ENCODE measurements at places on chromosomes 3 and 15. TPM values are rescaled to one million over a fixed set of nuclear protein-coding genes. Genes with fewer than 3 reads are reported as not detected.
A peak's percentile ranks its signal among the peaks of the same experiment; 100 is the strongest.

Gene MAGEL2
- not detected for total RNA-seq

Gene UPK1B
- total RNA-seq: 33.7 TPM

Gene CCDC39
- total RNA-seq: 0.10 TPM

Gene MYRIP
- 0.35 TPM for total RNA-seq

Gene TMC3
- not detected for total RNA-seq

Gene GPR149
- not detected for total RNA-seq

Gene DNAH12
- total RNA-seq: 0.25 TPM

- no peak for DNase-seq
These were observed 253.1 kb upstream of the GADL1 start for GRCh38 chr3:31147550-31147949.

GRCh38 chr3:53109891-53110771 lies 20.1 kb downstream of the RFT1 start:
- DNase-seq: peak; percentile 29

DNA sequence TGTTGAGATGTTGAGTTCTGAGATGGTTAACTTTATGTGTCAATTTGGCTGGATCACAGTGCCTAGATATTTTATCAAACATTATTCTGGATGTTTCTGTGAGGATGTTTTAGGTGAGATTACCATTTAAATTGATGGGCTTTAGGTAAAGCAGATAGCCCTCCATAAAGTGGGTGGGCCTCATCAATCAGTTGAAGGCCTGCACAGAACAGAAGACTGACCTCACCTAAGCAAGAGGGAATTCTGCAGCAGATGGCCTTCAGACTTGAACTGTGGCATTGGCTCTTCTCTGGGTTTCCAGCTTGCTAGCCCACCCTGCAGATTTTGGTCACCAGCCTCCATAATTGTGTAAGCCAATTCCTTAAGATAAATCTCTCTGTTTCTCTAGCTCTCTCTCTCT lies 260.4 kb upstream of the VEPH1 start:
- no peak for DNase-seq

DNA sequence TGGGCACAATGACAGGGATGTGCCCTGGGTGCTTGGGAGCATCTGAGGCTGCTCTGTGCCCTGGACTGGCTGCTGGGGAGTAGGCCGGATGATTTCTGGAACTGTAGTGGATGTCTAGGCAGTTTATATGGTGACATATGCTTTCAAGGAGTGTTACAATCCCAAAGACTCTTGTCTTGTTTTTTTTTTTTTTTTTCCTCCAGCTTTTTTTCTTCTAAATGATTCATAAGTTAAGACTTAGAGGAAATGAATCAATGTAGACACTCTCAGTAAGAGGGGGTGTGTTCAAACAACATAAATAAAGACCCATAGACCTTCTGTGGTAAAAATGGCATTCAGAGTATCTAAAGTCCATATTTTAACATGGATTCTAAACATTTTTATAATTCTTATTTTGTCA lies 706.1 kb upstream of the GOLIM4 start:
- peak; percentile 68 for DNase-seq

DNA sequence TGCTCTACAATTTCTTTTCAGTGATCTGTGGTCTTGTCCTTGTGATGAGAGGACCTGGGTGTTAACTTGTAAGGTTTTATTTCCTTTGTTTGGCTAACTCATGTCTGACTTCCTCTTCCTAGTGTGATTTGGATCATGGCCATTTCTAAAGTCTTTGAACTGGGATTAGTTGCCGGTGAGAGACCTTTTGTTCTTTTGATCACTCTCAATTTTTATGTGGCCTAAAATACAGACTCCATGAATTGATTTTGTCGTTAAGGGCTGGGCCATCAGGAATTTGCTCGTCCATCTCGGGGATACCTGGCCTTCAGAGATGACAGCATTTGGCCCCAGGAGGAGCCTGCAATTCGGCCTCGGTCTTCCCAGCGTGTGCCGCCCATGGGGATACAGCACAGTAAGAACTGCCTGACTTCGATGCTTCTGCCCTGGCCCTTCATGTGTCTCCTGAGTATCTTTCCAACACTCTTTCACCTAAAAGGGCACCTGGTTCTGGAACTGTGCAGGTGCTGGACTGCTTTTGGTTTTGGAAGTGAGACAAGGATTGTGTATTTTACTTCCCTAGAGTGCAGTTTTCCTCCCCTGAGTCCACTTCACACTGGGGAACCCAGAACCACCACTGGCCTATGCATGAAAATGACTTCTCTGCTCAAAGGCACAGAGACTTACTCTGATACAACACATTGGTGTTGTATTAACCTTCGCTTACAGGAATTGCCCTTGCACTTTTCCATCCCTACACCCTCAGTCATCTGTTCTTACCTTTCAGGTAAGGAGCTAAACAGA lies 13.1 kb upstream of the LRRC2 start:
- DNase-seq: no peak

DNA sequence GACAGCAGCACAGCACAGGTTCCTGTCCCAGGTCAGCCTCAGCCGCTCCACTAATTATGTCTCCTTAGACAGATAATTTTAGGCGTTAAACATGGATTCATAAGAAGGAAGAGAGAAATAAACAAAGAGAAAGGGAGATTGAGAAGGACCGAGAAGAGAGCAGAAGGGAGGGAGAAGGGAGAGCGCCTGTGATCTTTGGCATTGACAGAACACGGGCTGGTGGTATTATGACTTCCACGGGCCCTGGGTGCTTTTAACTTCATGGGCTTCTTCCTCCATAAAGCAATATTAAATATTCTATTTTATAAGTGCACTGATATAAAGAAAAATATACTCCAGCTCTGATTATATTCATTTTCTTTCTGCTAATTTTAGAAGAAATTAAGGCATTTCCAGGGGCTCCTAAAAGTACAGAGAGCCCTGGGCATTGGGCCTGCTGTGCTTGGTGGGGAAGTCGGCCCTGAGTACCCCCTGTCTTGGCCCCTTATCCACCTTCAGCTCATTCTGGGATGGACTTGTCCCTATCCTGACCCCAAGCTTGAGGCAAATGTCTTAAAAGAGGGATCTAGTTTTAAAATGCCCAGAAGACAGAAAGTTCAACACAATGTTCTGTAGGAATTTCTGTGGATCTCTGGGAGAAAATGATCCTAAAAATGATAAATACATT lies 135.3 kb downstream of the MEX3B start:
- DNase-seq: no peak

GRCh38 chr3:119841808-119842471 lies 60.0 kb downstream of the NR1I2 start:
- DNase-seq: no peak

DNA sequence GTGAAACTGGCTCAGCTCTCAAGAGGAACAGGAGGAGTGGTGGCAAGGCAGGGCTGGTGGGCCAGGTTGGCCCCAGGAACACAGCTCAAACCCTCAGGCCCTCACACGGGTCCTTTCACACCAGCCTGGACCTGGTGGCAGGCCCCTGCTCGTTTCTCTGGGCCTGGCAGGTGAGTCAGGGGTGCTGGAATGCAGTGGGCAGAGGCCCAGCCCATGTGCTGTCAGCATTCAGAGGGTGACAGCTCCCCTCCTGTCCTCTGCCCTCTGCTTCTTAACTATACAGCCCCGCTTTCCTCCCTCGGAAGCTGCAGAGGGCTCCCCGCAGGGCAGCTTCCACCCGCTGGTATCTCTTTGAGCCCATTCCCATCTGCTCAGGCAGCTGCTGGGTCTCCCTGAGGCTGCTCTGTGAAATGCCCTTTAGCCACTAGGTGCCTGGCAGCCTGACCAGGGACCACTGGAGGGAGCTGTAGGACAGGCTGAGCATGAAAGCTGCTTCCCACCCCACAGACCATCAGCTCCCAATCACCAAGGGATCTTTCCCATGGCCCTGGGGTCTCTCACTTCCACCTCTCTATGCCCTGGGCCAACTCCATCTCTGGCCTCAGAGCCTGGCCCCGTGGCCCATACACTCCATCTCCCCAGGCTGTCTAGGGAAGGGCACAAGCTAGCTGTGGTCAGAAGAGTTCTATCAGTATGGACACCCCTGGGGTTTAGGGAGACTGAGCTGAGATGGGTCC lies 24.8 kb downstream of the SHF start:
- peak; percentile 72 for DNase-seq

GRCh38 chr3:71005702-71006321 lies 577.7 kb downstream of the FOXP1 start:
- no peak for DNase-seq

DNA sequence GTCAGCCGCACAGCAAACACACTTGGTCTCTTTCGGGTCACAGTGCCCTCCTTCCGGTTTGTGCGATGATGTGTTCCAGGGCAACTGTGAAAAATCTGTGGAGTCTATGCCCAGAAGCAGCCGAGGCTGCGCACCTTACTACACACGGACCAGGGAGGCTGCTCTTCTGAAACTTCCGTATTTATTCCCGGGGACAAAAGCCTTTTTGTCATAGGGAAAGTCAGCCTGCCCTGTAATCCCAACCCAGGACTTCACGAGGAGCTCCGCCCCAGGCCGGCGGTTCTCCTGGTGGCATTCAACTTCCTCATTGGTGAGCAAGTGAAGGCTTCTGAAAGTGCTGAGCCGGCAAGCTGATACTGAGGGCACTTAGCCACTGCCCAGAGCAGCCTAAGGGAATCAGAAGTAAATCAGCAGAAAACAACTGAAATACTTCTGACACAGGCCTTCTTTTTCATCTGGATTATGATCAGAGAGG lies 126.5 kb downstream of the FMN1 start:
- DNase-seq: peak; percentile 71

DNA sequence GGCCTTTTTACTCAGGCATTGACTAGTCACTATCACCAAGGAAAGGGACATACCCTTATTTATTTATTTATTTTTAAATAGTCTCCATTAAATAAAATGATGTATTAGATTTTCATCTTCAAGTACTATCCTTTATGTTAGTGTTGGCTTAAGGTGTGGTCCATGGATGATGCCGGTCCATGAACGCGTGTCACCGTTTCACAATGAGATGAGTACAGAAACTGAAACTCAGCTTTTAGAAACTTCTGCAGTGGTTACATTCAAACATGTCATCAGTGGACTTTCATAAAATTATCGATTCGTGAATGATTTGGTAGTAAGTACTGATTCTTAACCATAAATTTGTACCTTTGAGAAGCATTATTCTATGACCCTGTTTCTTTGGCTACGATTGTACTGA lies 166.6 kb downstream of the SATB1 start:
- DNase-seq: no peak

DNA sequence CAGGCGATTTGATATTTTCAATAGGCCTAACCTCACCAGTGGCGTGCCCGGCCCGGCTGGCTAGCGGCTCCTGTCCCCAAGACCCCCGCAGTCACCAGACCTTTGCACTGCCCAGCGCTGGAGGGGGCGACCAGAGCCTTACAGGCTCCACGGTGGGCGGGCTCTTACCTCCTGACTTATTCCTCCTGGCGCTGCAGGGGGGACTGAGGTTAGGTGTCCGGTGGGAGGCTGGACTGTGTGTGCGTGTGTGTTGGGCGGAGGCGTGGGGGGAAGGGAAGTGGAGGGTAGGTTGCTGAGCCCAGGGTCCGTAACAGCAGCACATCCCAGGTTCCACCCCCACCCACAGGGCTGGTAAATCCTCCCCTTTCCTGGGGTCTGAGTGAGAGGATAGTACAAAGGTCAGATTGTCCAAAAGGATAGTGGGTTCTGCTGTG lies 27.5 kb upstream of the THRB start:
- DNase-seq: no peak

GRCh38 chr15:67013696-67014095 lies 51.7 kb upstream of the SMAD3 start:
- DNase-seq: peak; percentile 43

DNA sequence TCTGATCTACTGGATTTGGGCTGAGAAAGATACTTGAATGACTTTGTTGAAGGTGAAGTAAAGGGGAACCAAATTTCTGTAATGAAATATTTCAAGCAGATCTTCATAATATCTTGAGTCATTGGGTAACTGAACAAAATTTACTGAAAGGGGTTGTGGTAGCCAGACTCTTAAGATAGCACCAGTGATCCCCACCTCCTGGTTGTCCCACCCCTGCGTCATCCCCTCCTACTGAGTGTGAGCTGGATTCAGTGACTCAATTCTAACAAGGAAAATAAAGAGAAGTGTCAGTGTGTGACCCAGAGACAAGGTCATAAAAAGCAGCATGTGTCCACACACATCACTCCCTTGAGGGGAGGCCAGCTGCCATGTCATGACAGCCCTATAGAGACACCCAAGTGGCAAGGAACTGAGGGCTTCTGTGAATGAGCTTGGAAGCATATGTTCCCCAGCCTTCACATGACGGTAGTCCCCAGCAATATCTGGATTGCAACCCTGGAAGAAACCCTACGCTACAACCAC lies 107.1 kb downstream of the MECOM start:
- no peak for DNase-seq

GRCh38 chr3:55661141-55661540 lies 174.0 kb upstream of the WNT5A start:
- no peak for DNase-seq

DNA sequence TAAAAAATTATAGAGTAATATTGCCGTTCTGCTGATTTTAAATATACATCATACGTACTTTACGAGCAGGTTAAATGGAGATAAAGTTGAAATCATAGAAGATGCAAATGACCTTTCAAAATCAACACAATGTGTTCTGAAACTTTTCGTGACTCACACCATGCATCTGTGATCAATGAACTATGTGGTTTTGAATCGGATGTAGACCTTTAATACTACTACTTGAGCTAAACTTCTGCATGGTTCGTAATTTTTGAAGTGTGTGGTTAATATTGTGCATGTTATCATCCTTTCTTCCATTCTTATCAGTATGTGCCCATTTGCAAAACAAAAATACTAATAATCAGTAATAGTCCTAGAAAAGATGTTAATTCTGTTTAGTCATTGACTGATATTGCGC lies 58.9 kb downstream of the GASK1A start:
- DNase-seq: no peak

DNA sequence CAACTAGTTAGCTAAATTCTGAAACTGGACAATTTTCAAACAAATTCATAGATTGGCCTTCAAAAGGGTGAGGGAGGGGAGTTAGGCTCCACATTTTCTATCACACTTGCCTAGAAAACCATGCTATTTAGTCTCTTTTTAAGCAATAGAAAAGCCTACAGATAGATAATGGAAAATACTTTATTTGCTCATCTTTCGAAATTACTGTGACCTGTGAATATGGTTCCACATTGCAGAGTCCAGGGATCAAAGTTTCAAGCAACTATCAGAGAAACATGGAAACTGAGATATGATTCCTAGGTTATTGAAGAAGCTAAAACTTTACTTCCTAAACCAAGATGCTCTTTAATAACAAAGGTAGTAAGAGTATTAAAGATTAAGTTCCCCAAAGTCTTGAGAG lies 176.6 kb upstream of the NECTIN3 start:
- no peak for DNase-seq

DNA sequence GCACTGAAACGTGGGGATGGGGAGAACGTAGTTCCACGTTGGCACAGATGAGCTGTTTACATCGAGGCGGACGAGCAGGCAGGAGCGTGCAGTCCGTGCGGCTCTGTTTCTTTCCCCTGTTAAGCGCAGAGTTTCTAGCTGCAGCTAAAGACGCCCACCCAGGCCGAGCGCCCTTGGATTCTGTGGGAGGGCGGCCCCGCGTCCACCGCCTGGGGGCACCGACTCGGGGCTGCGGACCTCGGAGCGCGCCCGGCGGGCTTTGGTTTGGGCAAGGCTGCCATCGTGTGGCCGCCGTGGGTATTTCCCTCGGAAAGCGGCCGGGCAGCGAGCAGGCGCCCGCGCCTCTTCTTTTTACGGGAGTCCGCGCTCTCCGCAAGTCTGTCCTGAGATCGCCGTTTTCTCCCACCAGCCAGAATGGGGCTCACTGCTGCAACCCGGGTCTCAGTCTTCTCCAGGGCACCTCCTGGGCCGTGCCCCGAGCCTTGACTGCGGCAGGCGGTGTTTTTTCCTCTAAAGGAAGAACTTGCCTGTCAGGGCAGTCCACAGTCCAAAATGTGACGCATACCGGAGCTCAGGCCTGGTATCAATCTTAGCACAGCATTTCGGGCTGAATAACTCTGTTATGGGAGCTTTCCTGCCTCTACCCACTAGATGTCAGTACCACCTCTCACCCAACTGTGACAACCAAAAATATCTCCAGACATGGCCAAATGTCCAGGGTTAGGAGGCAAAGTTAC lies 219.9 kb upstream of the IGF1R start:
- DNase-seq: peak; percentile 71

All from renal cortical epithelial cell (primary cell).